ENCODE measurements at places on chromosomes 6 and 20. TPM values are rescaled to one million over a fixed set of nuclear protein-coding genes. Genes with fewer than 3 reads are reported as not detected.
A peak's percentile ranks its signal among the peaks of the same experiment; 100 is the strongest.

OPRM1 gene
- total RNA-seq = not detected

DNA sequence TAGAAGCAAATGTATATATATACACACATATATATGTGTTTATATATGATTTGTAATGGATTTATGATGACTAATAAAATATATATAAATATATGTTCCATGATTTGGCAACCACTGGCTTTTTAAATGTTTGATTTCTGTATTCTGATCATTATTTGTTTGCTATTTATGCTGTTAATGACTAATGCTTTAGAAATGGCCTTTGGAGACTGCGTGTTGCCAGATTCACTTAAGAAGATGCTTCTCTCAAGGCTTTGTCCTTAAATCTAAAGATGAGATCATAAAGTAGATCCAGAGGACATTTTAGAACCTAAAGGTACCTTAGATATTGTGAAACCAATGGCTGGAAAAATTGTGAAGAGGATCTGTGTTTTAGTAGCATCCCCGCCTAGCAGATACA lies 116.0 kb upstream of the SUPT3H start:
- no peaks in the 10 kb centered on the region for H3K36me3 ChIP-seq
- no peaks in the 10 kb centered on the region for H3K4me1 ChIP-seq
- H3K27ac ChIP-seq = no peak overlapping the region
- no peaks in the 10 kb centered on the region for H3K27me3 ChIP-seq
- no peak overlapping the region for H3K4me3 ChIP-seq

TOP1 gene
- 72.6 TPM for total RNA-seq

MACROD2 gene
- 7.3 TPM for total RNA-seq

DNA sequence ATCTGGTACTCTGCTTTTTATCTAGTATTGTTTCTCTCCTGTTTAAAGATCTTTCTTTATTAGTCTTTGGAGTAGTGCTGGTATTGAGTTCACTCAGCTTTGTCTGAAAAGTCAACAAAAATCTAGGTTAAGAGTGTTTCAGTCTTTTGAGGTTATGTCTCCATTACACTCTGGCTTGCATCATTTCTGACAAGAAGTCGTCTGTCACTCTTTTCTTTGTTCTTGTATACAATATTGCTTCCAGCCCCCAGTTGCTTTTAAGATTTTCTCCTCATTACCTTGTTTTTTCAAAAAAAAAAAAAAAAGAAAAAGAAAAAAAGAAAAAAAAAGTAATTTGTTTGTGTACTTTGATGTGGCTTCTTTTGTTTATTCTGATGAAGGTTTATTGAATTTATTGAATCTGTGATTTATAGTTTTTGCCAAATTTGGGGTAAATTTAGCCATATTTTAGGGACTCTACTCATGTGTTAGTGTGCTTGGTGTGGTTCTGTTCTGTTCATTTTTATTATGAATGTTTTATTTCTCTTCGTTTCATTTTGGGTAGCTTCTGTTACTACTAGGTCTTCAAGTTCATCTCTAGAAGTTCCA lies 408.9 kb downstream of the CDKAL1 start:
- H3K36me3 ChIP-seq = no peaks in the 10 kb centered on the region
- H3K4me3 ChIP-seq = no peak overlapping the region
- no peak for DNase-seq
- no peaks in the 10 kb centered on the region for H3K27me3 ChIP-seq
- no peaks in the 10 kb centered on the region for H3K4me1 ChIP-seq
- no peak overlapping the region for H3K27ac ChIP-seq

GRCh38 chr6:5034328-5034727 lies 30.5 kb upstream of the RPP40 start:
- no peaks in the 10 kb centered on the region for H3K27me3 ChIP-seq
- no peaks in the 10 kb centered on the region for H3K36me3 ChIP-seq
- no peak overlapping the region for H3K4me3 ChIP-seq
- H3K27ac ChIP-seq = no peak overlapping the region
- H3K4me1 ChIP-seq = no peaks in the 10 kb centered on the region
- DNase-seq = no peak

ZNF391 gene
- 0.18 TPM for total RNA-seq

GRCh38 chr20:33731693-33732165 lies at the start of gene ZNF341:
Gene ZNF341, plus strand, starts transcription at chr20:33731996. Its CDS starts 26 bp downstream, at chr20:33732022.
- no peaks in the 10 kb centered on the region for H3K27me3 ChIP-seq
- peak within 1 kb of the TSS; percentile 100 for H3K27ac ChIP-seq
- DNase-seq = peak; percentile 95
- H3K4me1 ChIP-seq = peaks cover 9% of the 10 kb centered on the region
- no peaks in the 10 kb centered on the region for H3K36me3 ChIP-seq
- H3K4me3 ChIP-seq = peak within 1 kb of the TSS; percentile 74

SERPINB1 gene
- total RNA-seq = 95.2 TPM

TCF19 gene
- total RNA-seq = 6.0 TPM

- no peaks in the 10 kb centered on the region for H3K27me3 ChIP-seq
- no peak overlapping the region for H3K4me3 ChIP-seq
- H3K4me1 ChIP-seq = peaks cover 5% of the 10 kb centered on the region
- DNase-seq = no peak
- H3K27ac ChIP-seq = peak overlapping the region; percentile 25
These were observed 3.9 kb upstream of the LSM14B start for GRCh38 chr20:62118113-62119043.

- no peak overlapping the region for H3K4me3 ChIP-seq
- no peak overlapping the region for H3K27ac ChIP-seq
- H3K27me3 ChIP-seq = no peaks in the 10 kb centered on the region
- no peaks in the 10 kb centered on the region for H3K36me3 ChIP-seq
- no peak for DNase-seq
These were observed 188.6 kb upstream of the NT5E start for GRCh38 chr6:85261271-85261670.

GRCh38 chr6:24107294-24107693 lies 18.7 kb upstream of the NRSN1 start:
- H3K27ac ChIP-seq = no peak overlapping the region
- H3K27me3 ChIP-seq = no peaks in the 10 kb centered on the region
- no peak for DNase-seq
- no peak overlapping the region for H3K4me3 ChIP-seq
- H3K4me1 ChIP-seq = no peaks in the 10 kb centered on the region
- no peaks in the 10 kb centered on the region for H3K36me3 ChIP-seq

IRF4 gene
- 6.4 TPM for total RNA-seq

- DNase-seq = no peak
- H3K36me3 ChIP-seq = no peaks in the 10 kb centered on the region
- no peak overlapping the region for H3K27ac ChIP-seq
- no peaks in the 10 kb centered on the region for H3K4me1 ChIP-seq
These were observed 219.1 kb downstream of the MYLK4 start for GRCh38 chr6:2531426-2532215.

All from Peyer's patch (tissue), 4 donors.